ENCODE measurements at places on chromosomes 13 and 19.
A peak's percentile ranks its signal among the peaks of the same experiment; 100 is the strongest.

DNA sequence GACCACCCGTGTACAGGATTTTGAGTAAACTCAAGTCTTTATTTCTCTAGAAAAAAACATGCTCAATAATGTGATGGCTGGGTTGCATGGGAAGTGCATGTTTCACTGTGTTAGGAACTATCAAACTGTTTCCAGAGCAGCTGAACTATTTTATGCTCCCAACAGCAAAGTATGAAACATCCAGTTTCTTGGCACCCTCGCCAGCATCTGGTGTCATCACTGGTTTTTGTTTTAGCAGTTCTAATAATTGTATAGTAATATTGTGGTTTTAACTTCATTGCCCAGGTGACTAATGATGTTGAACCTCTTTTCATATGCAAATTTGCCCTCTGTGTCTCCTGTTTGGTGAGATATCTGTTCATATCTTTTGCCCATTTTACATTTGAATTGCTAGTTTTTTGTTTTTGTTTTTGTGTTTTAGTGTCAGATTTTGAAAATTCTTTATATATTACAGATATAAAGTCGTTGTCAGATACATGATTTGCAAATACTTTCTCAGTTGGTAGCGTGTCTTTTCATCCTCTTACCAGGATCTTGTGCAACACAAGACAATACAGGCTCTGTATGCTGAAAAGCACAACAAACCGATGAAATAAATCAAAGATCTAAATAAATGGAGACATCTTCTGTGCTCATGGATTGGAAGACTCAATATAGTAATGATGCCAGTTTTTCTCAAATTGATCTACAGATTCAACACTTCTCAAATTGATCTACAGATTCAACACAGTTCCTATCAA is 87.8 kb downstream of the IPO5 start:
- DNase-seq, result no peak

DNA sequence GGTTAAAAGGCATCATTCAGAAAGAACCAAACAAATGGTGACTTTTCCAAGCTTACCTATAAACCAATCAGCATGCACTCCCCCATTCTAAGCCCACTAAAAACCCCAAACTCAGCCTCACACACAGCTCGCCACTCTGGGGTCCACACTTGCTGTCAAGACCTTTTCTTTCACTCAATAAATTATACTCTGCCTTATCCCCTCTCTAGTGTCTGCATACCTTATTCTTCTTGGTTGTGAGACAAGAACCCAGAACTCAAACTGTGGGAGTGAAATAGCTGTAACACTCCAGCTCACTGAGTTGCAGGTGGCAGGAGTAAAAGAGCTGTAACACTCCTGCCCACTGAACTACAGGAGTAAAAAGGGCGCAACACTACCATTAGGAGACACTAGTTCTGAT is 559.0 kb downstream of the TBC1D4 start:
- no peak for DNase-seq

DNA sequence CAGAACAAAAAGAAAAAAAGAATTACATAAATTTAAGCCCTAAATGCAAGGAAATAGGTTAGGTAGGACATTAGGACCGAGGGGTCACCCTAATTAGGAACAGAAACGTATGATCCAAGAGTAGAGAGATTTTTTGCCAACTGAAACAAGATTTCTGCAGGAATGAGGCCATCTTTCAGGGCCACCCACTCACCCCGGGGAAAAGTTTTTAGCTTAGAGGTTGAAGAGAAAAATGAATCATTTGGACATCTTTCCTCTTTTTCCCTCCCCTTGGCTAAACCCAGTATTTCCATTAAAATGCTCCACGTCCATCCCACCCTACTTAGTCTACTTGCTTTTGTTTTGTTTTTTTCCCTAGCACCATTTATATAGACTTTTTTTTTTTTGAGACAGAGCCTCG is 10.6 kb upstream of the PNMA8A start:
- no peak for DNase-seq

- no peak for DNase-seq
Measured at GRCh38 chr13:29961036-29961670, 110.7 kb upstream of the UBL3 start.

DNA sequence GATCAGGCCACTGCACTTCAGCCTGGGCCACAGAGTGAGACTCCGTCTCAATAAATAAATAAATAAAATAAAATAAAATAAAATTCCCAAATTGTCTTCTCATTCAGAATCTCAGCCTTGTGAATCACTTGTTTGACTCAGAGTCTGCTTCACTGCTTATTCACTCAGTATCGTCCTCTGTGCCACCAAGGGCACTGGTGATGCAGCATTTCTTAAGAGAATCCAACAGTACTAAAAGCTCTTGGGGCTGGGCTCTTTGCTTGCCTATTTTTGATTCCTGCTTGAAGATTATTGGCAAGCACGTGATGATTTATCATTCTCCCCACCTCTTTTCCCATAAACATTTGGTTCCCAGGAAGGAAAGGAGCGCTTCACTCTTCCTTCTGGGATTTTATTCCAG is 54.8 kb upstream of the HMGB1 start:
- DNase-seq, result no peak

- DNase-seq, result no peak
Measured at GRCh38 chr19:54691582-54692297, 29.0 kb downstream of the LILRB4 start.

DNA sequence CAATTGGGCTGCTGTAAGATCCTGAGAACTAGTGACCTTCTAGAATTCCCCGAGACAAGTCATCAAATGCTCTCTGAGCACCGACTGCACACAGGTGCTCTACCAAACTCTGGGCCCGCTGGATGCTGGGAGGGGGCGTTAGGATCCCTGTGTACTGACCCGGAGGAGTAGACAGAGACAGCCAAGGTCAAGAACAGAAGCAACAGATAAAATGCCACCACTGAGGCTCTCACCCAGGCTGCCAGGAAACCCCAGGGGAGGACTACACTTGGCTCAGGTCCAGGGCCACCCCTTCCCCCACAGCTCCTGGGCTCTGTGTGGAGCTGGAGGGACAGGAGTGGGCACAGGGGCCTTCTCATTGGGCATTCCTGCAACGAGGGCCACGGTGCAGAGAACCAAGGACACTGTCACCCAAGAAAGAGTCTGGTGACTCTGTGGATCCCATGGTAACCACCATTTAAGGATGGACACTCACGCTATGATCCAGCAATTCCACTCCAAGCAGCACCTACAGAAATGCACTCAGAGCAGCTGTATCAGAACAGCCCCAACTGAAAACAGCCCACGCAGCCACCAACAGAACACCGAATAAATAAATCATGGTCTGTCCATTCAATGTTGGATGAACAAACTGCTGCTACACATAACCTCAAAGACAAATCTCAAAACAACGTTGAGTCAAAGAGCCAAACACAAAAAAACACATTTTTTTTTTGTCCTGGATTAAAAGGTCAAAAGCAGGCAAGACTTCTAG is 16.8 kb upstream of the SLC35E1 start:
- DNase-seq, result peak; percentile 24

GRCh38 chr19:15837221-15837731 is 21.8 kb upstream of the OR10H1 start:
- no peak for DNase-seq

GRCh38 chr13:67914535-67914934 is 684.4 kb upstream of the PCDH9 start:
- DNase-seq, result no peak

DNA sequence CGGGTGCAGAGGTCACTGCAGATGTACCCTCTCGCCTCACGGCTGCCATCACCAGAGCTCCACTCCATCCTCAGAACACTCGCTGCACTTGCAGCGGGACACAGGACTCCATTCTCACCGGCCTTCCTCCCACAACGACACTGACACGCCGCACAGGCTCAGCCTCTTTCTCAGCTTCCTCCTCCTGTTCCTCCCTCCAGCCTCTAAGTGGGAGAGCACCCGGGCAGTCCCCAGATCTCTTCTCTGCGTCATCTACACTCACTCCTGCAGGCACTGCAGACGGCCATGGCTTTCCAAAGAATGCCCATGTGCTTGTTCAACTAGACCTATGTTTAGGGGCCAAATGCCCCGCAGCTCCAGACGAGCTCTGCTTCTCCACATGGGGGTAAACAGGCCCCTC is 14.3 kb upstream of the FKRP start:
- DNase-seq, result no peak

DNA sequence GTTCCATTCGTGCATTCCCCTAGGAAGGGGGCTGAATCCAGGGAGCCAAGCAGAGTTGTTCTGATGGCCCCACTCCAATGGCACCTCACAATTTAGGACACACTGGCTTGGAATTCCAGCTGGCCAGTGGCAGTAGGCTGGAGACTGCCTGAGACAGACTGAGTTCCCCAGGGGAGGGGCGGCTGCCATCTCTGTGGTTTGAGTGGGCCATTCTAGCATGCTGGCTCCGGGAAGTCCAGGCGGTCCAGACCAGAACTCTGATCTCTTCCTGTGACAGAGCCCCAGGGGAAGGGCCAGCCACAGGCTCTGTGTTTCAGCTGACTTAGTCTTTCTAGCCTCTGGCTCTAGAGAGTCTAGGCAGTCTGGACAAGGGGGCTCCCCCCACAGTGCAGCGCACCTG is 29.5 kb upstream of the SLC7A1 start:
- DNase-seq, result no peak

GRCh38 chr13:46753917-46754316 is 43.0 kb downstream of the ESD start:
- no peak for DNase-seq

DNA sequence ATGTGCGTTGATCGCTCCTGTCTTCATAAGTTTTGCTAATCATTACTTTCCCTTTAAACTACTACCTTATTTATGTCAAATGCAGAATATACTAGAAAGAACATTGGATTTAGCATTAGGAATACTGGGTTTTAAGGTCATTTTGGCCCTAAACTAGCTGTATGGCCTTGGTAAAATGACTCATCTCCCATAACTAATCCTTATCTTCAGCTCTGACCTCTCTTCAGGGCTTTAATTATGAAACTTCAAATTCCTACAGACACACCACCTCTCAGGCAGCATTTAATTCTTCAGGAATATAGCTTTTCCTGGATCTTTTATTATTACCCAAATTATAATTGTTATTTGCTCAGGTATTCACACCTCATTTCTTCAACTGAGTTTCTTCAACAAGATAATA is 121.2 kb downstream of the STARD13 start:
- no peak for DNase-seq

DNA sequence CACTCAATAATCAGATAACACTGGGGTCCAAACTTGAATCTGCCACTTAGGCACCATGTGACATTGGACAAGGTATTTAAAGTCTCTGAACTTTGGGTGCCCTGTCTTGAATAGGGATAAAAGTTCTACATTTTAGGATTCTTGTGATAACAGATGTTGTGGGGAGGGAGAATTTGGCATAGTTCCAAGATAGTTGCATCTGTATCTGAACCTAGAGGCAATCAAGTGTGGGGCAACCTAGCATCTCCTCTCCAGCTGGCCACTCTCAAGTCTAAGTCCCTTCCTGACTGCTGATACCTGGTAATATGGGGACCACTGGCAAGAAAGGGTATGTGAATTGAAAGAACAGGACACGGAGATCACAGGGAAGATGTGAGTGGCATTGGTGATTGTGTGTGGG is 256.1 kb downstream of the FOXO1 start:
- DNase-seq, result no peak

- DNase-seq, result no peak
Measured at GRCh38 chr13:111893607-111894443, 173.1 kb upstream of the SOX1 start.

- peak; percentile 72 for DNase-seq
Measured at GRCh38 chr13:48595431-48596429, 58.0 kb upstream of the CYSLTR2 start.

GRCh38 chr13:23777575-23777870 is 111.7 kb downstream of the MIPEP start:
- DNase-seq, result no peak

- no peak for DNase-seq
Measured at GRCh38 chr19:55463583-55464031, 944 bp downstream of the C19orf85 start.

GRCh38 chr19:41845051-41845590 is 279 bp downstream of the DMRTC2 start:
- no peak for DNase-seq

GRCh38 chr19:1025960-1026782 is at the start of gene CNN2:
CNN2 (plus strand) TSS chr19:1026608; CDS start chr19:1026662, 54 bp downstream.
- DNase-seq, result peak; percentile 73

DNA sequence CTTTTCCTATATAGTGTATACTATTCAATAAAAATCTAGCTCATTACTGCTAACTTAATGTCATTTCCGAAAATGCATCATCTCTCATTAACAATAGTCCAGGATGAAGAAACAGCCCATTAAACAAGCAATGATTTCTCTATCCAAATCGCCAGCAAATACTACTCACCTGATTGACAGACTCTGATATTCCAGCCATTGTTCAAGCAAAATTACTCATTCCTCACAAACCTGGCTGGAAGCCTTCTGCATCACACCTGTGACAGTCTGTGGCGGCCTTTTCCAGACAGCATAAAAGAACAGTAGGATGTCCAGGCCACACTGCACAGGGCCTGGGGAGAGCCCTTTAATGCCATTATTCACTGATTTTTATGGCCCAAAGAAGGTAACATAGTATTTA is 115.9 kb downstream of the ABCC4 start:
- DNase-seq, result no peak

- no peak for DNase-seq
Measured at GRCh38 chr19:47540748-47541147, 25.9 kb upstream of the NAPA start.

- no peak for DNase-seq
Measured at GRCh38 chr13:96000069-96000468, 53.1 kb downstream of the UGGT2 start.

DNA sequence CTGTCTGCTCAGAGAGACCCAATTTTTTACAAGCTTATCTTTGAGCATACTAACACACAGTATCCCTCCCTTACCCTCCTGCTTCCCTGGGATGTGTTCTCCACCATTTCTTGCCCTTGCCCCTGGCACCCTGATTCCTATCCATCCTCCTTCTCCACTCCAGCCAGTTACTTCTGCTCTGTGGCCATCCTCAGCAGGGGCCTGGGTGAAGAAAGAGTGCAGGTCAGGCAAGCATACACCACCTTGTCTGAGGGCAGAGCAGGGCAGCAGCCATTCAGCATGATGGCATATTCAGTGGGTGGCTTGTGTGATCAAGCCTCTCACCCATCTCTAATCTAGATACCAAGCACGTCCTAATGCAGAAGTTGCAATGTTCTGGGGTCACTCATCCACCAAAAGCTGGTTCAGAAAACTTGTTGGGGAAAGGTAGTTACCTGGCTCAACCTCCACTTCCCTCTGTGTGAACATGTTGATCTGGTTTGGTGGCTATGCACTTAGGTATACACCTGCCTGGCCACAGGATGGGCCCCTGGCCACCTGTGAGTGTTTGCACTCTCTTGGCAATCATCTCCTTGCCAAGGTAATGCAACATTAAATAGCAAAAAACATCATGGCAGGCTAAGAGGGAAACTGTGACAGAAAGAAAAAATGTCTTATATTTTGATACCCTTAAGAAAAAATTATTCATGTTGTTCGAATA is 900.3 kb upstream of the MIR17HG start:
- DNase-seq, result no peak

DNA sequence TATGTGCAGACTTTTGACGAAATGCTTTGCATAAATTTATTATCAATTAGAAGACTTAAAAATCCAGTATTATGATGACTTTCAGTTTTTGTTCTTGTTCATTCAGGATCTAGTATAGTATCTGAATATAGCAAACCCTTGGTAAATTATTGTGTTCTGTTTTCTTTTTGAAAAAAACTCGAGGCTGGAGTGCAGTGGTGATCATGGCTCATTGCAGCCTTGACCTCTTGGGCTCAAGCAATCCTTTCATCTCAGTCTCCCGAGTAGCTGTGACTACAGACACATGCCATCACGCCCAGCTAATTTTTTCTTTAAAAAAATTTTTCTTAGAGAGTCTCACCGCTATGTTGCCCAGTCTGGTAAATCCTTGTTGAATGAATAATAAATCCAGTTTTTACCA is 4.6 kb downstream of the FARP1 start:
- no peak for DNase-seq

GRCh38 chr13:79943346-79944023 is 397.4 kb downstream of the SPRY2 start:
- no peak for DNase-seq
